T-helper 2 cell treated with Interferon-gamma antibody and Interleukin-4, amounts not matched to agents 100 ng/mL and 5 ng/mL, for 36 hours (primary cell): ENCODE measurements at places on chromosomes 1 and 21. TPM values are rescaled to one million over a fixed set of nuclear protein-coding genes. Genes with fewer than 3 reads are reported as not detected.

The SCYL3 gene
- 13.4 and 14.2 TPM in 2 replicates for total RNA-seq

The MX2 gene
- 30.3 and 31.1 TPM in 2 replicates for total RNA-seq

The LYPD8 gene
- not detected in 2 replicates for total RNA-seq

The GPR25 gene
- total RNA-seq: not detected in 2 replicates

The MEF2D gene
- 29.7 and 34.2 TPM in 2 replicates for total RNA-seq

The UBAP2L gene
- total RNA-seq: 223 and 229 TPM in 2 replicates

The TAS1R3 gene
- 1.0 and 1.2 TPM in 2 replicates for total RNA-seq

The MNDA gene
- total RNA-seq: not detected in 2 replicates

The PEAR1 gene
- total RNA-seq: 0.09 TPM in 2 replicates

The CRABP2 gene
- total RNA-seq: 1.6 and 2.1 TPM in 2 replicates

The TCHHL1 gene
- total RNA-seq: not detected in 2 replicates

The GUCA2A gene
- not detected in 2 replicates for total RNA-seq

The ANGPTL1 gene
- not detected in 2 replicates for total RNA-seq

The TNFRSF25 gene
- total RNA-seq: 95.0 and 104 TPM in 2 replicates

The CFH gene
- 2.0 and 2.8 TPM in 2 replicates for total RNA-seq

The CFAP107 gene
- total RNA-seq: not detected in 2 replicates

The IRF6 gene
- total RNA-seq: not detected in 2 replicates

The PRMT2 gene
- total RNA-seq: 91.3 and 92.2 TPM in 2 replicates

The LRRC39 gene
- 0.39 and 0.64 TPM in 2 replicates for total RNA-seq

The C1orf105 gene
- 0.36 TPM in 1 of 2 replicates, not detected in the other for total RNA-seq

The ADCY10 gene
- total RNA-seq: 0.14 and 0.16 TPM in 2 replicates

The SAMD11 gene
- total RNA-seq: not detected in 2 replicates

The FAAH gene
- 2.9 and 5.1 TPM in 2 replicates for total RNA-seq
